ENCODE measurements at places on chromosomes 12 and 14.

DNA sequence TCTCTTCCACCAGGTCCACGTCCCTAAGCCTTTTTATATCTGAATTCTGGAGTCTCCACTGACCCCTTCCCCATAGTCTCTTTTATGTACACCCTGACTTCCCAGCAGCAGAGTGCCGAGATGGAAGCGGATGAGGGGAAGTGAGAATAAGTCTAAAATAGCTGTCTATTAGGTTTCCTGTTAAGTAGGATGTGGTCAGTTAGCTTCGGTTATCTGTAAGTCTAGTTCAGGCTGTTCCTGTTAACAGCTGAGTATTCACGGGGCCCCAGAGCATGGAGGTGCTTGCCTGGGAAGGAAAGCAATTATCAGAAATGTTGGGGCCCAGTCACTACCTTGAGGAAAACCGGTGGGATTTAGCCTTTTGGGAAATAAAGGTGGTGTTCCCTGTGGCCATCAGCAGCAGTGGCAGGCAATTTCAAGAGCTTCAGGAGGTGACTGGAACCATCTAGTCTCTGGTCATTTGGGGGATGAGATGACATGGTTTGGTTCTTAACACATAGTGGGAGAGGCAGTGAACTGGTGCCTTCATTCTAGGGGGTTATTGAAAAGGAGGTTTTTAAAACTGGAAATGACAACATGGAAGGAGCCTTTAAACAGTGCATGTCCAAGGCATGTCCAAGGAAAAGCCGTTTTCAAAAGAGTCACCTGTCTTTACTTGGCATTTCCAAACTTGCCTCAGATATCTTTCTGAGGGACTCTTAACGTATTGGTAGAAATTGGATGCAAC lies 21.8 kb downstream of the CHST11 start:
- no peaks in the 10 kb centered on the region for H3K36me3 ChIP-seq
- peak overlapping the region; percentile 41 for H3K27ac ChIP-seq
- peak; percentile 62 for DNase-seq
- peaks cover 87% of the 10 kb centered on the region for H3K4me1 ChIP-seq

DNA sequence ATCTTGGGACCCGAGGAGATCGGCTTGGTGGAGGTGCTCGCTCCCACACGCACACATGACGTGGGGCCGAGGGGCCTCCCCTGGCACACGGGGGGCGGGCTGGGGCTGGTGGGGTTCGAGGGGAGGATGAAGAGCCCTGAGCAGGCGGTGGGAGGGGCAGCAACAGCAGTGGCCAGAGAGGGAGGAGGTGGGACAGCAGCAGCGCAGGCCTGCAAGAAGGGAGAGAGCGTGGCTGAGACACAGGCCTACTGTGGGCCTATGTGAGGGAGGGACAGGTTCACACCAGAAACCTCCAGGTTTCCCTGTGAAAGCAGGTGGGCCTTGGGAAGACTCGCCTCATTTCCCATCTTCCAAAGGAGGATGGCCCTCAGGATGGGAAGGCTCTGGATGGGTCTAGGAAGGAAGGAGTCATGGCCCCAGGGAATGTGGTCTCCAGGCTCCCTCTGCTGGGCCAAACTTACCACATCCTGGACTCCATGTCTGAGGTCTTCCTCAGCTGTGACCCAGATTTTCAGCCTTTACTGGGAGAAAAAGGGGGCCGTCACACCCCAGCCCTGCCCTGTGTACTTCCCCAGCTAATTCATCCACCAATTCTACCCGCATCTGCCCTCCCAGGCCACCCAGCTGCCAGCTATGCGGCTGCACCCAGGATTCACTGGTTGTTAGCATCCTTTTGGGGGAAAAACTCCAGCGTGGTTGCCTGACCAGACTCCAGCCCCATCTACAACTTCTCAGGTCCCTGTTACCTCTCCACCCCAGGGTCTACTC lies 2.8 kb downstream of the PIANP start:
- peaks cover 13% of the 10 kb centered on the region for H3K27me3 ChIP-seq
- peaks cover 18% of the 10 kb centered on the region for H3K4me1 ChIP-seq
- no peaks in the 10 kb centered on the region for H3K36me3 ChIP-seq
- DNase-seq = no peak
- H3K4me3 ChIP-seq = no peak overlapping the region

- DNase-seq = no peak
- no peaks in the 10 kb centered on the region for H3K36me3 ChIP-seq
- H3K4me1 ChIP-seq = peaks cover 17% of the 10 kb centered on the region
- H3K4me3 ChIP-seq = no peak overlapping the region
- H3K27me3 ChIP-seq = no peaks in the 10 kb centered on the region
Measured at GRCh38 chr12:112121780-112122565, 3.4 kb upstream of the TRAFD1 start.

- no peaks in the 10 kb centered on the region for H3K36me3 ChIP-seq
- no peak overlapping the region for H3K27ac ChIP-seq
- no peak for DNase-seq
- H3K4me3 ChIP-seq = no peak overlapping the region
Measured at GRCh38 chr12:84877340-84877739, 35.3 kb downstream of the SLC6A15 start.

GRCh38 chr12:116466536-116466935 lies 92.6 kb upstream of the MAP1LC3B2 start:
- DNase-seq = no peak
- no peak overlapping the region for H3K4me3 ChIP-seq
- H3K36me3 ChIP-seq = no peaks in the 10 kb centered on the region
- H3K4me1 ChIP-seq = no peaks in the 10 kb centered on the region
- no peak overlapping the region for H3K27ac ChIP-seq

DNA sequence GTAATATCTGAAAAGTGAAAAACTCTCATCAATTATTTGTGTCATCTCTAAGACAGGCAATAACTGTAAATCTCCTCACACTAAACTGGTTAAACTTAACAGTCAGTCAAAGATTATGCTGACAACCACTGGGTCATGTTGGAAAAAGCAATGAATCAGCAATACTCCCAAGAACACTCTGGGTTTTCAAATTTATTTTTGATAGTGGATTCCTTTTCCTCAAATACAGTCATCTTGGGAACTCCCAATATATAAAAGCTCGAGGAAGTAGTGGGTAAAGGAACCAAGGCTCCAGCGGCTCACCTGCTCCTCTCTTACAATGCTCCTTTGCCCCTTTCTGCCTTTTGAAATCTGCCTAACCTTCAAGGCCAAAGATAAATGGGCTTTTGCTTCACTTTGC lies 70.0 kb downstream of the ARMH4 start:
- no peak overlapping the region for H3K27ac ChIP-seq
- no peaks in the 10 kb centered on the region for H3K4me1 ChIP-seq
- no peaks in the 10 kb centered on the region for H3K27me3 ChIP-seq

GRCh38 chr12:132488127-132489077 lies 1.5 kb upstream of the FBRSL1 start:
- peak overlapping the region; percentile 83 for H3K27ac ChIP-seq
- no peaks in the 10 kb centered on the region for H3K27me3 ChIP-seq
- peak overlapping the region; percentile 81 for H3K4me3 ChIP-seq
- H3K4me1 ChIP-seq = peaks cover 40% of the 10 kb centered on the region

- no peak overlapping the region for H3K27ac ChIP-seq
- peak overlapping the region; percentile 18 for H3K4me3 ChIP-seq
- no peak for DNase-seq
Measured at GRCh38 chr12:113154351-113154973, 4.9 kb downstream of the CFAP73 start.

All from CD4-positive, alpha-beta memory T cell (primary cell).